ENCODE measurements at places on chromosomes 1 and 21. TPM values are rescaled to one million over a fixed set of nuclear protein-coding genes. Genes with fewer than 3 reads are reported as not detected.

DNA sequence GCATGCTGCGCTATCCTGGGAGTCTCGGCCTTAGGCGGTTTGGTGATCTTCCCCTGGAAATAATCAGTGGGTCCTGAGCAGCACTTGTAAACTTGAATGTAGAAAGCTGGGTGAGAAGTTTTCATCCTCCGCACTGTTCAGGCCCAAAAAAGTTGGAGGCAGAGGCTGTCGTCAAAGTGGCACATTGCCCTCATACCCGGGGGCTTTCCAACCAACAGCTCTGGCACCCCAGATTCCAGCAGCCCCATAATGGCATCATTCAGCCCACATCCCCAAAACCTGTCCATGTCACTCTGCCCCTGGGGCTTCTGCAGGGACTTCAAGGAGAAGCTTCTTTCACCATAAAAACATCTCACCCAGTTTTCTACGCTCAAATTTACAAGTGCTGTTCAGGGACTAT lies 59.3 kb downstream of the TOR1AIP2 start:
- no peak for DNase-seq

- DNase-seq, result no peak
Measured at GRCh38 chr1:28249866-28250295, 9.4 kb upstream of the SESN2 start.

- DNase-seq, result peak; percentile 16
Measured at GRCh38 chr1:16677552-16678431, 11.0 kb upstream of the RNU1-3 start.

DNA sequence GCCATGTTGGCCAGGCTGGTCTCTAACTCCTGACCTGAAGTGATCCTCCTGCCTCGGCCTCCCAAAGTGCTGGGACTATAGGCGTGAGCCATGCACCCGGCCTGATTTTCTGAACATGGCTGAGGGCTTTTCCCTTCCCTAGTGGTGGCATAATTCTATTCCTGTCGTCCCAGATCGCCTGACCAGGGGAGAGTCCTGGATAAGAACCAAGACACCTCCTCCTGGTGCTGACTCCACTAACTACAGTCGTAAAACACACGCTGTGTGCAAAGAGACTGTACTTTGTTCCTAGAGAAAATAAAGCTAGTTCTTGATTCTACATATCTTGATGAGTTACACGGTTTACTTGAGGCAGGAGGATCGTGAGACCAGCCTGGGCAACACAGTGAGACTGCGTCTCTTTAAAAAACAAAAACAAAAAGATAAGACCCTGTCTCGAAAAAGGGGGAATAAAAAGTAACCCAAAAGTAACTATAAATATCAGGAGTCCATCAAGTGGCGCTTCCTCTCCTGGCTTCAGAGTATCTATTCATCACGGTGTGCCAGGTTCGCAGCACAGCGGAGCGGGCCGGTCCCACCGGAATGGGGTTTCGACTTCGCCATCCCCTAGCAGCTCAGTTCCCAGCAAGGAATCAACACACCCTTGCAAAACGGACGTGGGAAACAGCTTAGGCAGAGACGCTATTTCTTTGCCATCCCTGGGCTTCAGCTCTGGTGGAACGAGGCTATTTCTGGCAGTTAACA lies 973 bp downstream of the SDF4 start:
- no peak for DNase-seq

- no peak for DNase-seq
Measured at GRCh38 chr1:10615332-10615731, 140.6 kb downstream of the PEX14 start.

DNA sequence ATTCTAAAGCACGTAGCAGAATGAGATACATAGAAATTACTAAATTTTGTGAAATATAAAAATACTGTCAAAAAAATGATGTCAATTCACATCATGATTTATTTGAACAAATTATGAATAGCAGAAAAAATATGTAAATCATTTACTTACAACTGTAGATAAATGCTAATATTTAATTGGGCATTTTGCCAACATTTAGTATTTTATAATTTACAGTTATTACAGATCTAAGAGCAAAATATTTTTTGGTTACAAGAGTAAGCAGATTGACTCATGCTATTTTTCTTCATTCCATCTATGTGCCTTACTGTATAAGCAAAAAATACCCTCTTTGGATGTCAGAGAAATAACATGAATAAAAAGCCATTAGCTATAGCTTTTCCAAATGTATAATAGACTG lies 282.3 kb upstream of the RGS18 start:
- no peak for DNase-seq

DNA sequence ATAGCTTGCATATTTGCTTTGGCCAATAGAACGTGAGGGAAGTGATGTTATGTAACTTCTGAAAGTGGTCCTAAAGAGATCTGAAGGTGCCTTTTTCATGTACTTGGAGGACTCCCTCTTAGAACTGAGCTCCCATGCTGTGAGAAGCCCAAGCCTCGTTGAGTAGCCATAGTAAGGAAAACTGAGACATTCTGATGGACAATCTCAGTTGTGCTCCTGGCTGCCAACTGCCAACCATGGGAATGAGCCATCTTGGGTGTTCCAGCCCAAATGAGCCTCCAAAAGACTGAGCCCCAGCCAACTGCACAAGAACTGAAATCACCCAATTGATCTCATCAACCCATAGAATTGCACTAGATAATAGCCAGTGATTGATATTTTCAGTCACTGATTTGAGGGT lies 106.7 kb downstream of the MRPL39 start:
- no peak for DNase-seq

DNA sequence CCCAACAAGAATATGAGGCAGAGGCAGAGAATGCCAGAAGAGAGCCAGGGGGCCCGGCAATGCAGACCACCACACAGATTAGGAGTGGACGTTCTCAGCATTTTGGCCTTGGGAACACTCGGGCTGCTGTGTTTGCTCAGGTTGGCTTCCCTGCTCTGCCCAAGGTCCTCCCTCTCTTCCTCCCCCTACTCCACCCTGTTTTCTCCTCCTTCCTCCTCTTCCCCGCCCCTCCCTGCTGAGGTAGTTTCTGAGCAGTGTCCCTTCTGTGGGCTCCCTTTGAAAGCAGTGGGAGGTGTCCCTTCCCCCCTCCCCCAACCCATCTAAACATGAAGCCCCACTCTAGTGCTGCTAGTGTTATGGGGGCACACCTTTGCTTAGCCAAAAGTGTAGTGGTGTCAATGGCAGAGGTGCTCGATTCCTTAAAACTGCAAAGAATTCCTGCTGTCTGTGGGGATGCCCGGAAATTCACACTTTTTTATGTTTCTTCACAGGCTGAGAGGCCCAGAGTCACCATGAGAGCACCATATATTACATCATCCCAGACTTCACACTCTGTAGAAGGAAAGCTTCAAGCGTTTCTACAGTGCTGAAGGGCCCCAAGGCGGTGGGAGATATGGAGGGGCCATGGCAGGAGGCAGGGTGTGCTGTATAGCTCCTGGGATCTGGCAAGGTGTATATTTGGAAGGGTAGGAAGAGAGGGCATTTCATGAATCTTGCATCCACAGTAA lies at the start of gene HHIPL2:
TSS of gene HHIPL2 (minus strand) at position 161 of the 728 bp plus-strand sequence. CDS start at position 101, 60 bp downstream.
- no peak for DNase-seq

- no peak for DNase-seq
Measured at GRCh38 chr1:173453982-173454381, 23.2 kb upstream of the PRDX6 start.

DNA sequence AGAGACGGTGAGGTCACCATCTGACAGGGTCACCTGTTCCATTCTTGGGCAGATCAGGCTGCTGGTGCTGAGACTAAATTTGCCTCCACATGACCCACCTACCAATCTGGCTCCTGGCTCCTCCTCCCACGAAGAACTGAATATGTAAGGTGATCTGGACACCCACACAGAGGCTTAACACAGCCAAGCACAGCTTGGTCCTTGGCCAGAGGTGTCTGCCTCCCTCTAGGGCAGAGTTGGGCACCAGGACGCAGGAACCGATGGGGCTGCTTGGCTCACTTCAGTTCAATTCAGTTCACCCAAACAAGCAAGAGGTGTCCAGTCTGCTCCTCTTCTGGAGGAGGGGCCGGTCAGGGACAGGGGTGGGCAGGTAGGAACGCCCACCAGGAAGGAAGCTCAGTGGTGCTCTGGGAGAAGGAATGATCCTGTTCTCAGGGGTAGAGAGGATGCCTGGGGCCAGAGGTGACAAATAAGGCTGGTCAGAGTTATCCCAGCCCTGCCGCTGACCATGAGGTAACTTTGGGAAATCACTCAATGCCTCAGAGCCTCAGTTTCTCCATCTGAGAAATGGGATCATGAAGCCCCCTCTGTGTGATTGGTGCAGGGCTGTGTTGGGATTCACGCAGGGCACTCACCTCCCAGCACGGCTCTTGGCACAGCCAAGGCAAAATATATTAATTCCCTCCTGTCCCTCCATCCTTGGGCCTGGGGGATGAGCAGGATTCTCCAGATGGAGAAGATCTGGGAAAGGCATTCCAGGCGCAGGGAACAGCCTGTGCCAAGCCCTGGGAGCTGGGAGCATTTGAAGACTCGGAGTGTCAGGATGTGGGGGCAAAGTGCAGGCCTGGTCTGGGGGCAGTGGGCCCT lies 284.5 kb downstream of the PTPRU start:
- DNase-seq, result no peak

- DNase-seq, result no peak
Measured at GRCh38 chr1:67559222-67559700, 125.7 kb upstream of the GADD45A start.

- no peak for DNase-seq
Measured at GRCh38 chr1:227728892-227729143, 6.3 kb downstream of the JMJD4 start.

- no peak for DNase-seq
Measured at GRCh38 chr1:216531263-216532239, 108.3 kb upstream of the USH2A start.

DNA sequence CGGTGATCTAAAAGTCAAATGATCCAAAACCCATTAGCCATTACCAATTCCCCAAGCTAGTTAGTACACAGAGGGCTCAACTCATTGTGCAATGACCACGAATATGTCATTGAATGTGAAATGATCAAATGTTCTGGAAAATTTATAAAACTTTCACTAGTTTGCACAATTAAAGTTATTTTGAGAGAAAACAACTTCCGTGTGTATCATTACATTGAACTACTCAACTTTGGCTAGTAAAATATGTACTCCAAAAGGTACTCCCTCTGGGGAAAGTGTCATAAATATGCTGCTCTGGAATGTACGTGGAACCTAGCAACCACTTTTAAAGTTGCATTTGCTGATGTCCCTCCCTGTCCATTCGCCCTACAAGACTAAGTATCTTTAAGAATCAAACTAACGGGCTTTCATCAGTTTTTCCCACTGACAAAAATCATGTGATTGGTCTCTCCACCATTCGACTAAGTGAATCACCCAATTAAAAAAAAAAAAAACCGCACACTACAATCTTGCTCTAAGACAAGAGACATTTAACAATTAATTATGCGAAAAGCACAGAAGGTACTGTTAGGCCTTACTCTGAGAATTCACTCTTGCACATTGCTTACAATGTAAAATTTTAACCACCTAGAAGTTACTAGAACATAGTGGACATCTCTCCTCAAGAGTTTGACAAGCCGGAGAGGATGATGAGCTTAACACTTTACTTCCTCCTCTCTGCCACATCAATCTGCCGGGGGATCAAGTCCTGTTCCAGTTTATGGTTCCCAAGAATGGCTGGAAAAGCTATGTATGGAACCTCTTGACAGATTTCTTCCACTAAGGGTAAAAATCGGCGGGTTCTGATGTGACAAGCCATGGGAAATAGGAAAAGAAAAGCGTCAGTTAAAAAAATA lies 1.2 kb downstream of the ACBD3 start:
- peak; percentile 20 for DNase-seq

GRCh38 chr1:202015662-202015937 lies 5.2 kb downstream of the ELF3 start:
- no peak for DNase-seq

DNA sequence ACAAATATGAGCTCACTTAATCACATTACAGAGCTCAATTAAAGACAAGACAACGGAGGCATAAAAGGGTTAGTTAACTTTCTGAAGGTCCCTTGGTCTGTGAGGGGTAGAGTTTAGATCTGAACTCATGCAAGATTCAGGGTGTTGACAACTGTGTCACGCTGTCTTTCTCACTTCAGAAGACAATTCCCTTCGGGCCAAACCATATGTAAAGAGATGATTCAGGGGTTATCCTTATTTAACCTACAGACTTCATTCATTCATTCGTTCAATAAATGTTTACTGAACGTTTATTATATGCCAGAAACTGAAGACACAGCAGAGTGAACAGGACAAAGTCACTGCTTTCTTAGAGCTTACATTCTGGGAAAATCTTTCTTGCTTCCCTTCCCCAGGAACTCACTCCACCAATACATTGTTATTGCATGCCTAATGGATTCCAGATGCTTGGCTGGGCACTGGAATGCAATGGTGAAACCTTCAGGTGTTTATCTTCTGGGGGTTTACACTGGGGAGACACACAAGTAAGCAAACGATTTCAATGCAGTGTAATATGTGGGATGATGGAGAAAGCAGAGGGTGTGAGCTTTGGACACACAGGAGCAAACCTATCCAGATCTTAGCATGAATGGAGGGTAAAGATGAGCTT lies 6.4 kb downstream of the XCL1 start:
- no peak for DNase-seq

GRCh38 chr1:93471911-93472310 lies 24.0 kb downstream of the FNBP1L start:
- DNase-seq, result no peak

DNA sequence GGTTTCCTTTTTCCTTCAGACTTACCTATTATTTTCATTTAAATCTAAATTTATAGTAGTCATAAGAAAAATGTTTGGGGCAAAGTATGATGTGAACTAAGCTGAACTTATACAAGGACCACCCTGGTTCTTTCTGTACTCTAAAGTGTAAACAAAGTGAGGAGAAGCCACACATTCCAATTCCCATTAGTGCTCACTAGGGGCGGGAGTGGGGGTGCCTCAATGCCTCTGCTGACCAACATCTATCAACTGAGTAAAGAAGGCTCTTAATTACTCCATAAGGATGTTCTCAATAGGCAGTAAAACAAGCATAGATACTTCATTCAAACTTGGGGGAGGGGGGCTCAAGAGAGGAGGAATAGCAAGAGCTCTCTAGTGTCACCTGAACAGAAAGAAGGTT lies 151.7 kb downstream of the CDC42BPA start:
- DNase-seq, result no peak

- no peak for DNase-seq
Measured at GRCh38 chr1:96445302-96445701, 276.3 kb upstream of the PTBP2 start.

DNA sequence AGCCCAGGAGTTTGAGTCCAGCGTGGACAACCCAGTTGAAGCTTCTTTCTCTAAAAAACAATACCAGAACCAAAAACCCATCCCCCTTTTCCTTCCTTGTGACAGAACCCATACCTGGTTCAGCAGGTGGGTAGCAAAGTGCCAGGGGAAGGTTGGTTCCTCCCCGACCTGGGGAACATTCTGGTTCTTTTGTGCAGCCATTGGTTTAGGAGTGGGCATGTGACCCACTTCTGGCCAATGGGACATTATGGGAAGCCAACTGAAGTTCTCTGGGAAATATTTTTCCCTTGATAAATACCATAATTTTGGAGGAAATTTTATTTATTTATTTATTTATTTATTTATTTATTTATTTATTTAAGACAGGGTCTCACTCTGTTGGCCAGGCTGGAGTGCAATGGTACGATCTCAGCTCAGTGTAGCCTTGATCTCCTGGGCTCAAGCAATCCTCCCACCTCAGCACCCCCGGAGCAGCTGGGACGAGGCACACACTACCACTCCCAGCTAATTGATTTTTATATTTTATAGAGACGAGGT lies 15.8 kb upstream of the MAPKAPK2 start:
- DNase-seq, result no peak

The RGS8 gene
- 0.31 TPM for total RNA-seq

The MPZ gene
- 10.8 TPM for total RNA-seq

The LORICRIN gene
- not detected for total RNA-seq

The DNASE2B gene
- not detected for total RNA-seq

The DNAJC28 gene
- total RNA-seq, result 0.95 TPM

The PRKAA2 gene
- total RNA-seq, result not detected

The LRRC7 gene
- total RNA-seq, result not detected

The RNF223 gene
- not detected for total RNA-seq

The VANGL2 gene
- total RNA-seq, result 2.9 TPM
